ENCODE measurements at places on chromosomes 12 and 14.

- peak; percentile 70 for DNase-seq
These were observed 5.6 kb downstream of the CHFR start for GRCh38 chr12:132881818-132882217.

GRCh38 chr12:64491718-64492117, 39.8 kb downstream of the TBK1 start:
- DNase-seq, result no peak

- DNase-seq, result no peak
These were observed 106.4 kb upstream of the TMCC3 start for GRCh38 chr12:94756789-94757188.

- DNase-seq, result no peak
These were observed 9.8 kb downstream of the NKX2-1 start for GRCh38 chr14:36510078-36510799.

DNA sequence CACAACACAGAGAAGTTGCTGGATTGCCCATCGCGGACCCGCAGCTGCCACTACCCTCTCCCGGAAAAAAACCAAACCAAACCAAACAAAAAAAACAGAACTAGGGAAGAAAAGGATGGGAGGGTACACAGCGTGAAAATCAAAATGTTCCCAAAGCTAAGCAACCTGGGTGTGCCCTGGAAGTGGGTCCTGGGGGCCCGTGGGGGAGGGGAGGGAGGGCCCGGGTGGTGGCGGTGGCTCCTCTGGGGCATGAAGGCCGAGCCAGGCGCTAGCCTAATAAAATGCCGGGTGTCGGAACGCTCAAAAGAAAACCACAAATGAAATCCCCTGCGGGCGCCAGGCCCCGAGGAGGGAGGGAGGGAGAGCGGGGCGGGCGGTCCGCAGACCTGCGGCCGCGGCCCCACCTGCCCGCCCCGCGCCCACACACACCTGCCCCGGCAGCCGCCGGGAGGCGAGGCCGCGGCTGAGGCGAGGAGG, 787 bp downstream of the HECTD4 start:
- DNase-seq, result peak; percentile 12

DNA sequence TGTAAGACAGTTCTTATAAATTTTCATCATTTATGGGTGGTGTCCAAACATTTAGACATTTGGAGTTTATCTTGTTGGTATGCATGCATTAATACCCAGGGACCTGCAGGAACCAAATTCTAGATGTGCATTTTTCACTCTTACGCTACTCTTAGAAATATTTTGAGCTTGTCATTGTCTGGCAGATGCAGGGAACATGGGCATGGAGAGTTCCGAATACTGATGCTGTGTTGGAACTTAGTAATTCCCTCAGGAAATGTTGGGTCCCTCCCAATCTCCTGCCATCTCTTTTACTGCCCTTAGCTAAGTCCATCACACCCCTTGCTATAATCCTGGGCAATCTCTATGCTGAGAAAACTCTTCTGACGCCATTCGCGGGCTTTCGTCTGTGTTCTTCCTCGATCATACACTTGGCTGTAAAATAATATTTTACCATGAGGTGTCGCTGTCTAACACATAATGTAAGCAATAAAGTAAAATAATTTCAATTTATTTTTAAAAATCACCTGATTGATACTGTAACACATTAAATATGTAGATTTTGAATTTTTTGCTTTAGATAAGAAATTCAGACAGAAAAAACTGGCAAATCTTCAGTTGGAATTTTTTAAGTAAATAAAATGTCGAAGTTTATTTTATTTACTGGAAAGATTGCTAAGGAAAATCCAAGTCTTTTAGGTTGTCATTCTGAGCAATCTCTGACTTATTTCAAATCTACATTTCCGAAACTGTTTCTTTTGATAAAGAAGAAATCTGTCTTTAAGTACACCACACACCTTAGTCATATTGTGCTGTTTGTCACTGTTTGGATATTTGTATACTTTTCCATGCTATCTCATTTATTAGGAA, 304.1 kb upstream of the SSTR1 start:
- DNase-seq, result peak; percentile 52

GRCh38 chr12:98275131-98275475, 240.3 kb upstream of the TMPO start:
- DNase-seq, result no peak

GRCh38 chr14:55117803-55118441, 11.1 kb upstream of the LGALS3 start:
- peak; percentile 29 for DNase-seq

- DNase-seq, result no peak
These were observed 128.1 kb downstream of the PPM1H start for GRCh38 chr12:62806893-62807292.

- DNase-seq, result no peak
These were observed 3.7 kb downstream of the GPR132 start for GRCh38 chr14:105061428-105062047.

DNA sequence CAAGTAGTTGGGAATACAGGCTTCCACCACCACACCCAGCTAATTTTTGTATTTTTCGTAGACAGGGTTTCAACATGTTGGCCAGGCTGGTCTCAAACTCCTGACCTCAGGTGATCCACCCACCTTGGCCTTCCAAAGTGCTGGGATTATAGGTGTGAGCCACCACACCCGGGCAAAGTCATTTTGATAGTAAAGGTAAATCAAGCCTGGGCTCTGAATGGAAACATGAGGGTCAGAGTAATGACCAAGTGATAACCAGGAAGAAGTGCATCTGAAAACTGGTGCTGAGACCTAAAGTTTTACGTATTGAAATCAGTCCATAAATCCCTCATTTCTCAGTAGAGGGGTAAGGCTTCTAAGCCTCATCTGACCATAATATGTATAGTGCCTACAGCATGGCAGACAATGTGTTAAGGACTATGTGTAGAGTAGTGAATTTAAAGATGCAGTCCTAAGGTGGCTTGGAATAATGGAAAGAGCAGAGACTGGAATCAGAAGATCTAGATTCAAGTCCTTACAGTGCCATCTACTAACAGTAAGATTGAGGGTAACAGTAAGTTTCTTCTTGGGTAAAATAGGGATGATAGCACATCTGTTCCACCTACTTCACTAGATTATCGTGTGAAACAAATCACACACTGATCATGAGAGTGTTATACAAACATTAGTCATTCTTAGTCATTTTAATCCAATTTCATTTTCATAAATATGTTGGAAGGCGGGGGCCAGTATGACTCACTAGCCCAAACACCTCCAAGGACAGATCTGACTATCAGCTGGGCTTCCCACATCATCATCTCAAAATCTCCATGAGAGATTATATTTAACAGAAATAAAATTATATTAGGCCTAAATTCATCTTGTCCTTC, 11.2 kb downstream of the MAP4K5 start:
- DNase-seq, result peak; percentile 53

GRCh38 chr12:95848575-95849388, 10.0 kb upstream of the SNRPF start:
- peak; percentile 69 for DNase-seq

- DNase-seq, result no peak
These were observed 153.4 kb upstream of the PELI2 start for GRCh38 chr14:55964821-55965220.

DNA sequence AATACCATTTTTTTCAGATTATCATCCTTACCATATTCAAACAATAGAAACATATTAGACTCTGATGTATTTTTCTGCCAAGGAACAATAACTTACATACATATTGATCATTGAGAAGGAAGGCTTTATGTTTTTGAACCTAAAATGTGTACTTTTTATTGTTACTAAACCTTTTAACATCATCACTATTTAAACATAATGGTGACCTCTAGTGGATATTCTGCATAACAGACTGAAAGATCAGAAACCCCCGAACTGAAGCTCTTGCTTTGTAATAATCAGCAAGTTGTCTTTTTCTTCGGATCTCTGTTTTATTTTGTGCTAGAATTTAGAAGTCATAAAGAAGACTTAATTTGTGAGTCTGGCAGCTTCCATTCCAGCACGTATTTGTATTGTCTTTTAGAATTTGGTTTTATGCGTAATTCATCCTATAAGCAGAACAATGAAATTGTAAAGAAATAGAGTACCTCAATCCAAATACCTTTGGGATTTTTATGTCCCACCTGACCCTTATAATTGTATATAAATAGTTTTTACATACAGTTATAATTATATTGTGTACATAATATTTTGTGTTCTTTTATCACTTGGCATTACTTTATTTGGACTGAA, 125.9 kb upstream of the ATF1 start:
- DNase-seq, result peak; percentile 67

- no peak for DNase-seq
These were observed 23.3 kb upstream of the GYS2 start for GRCh38 chr12:21627924-21628323.

DNA sequence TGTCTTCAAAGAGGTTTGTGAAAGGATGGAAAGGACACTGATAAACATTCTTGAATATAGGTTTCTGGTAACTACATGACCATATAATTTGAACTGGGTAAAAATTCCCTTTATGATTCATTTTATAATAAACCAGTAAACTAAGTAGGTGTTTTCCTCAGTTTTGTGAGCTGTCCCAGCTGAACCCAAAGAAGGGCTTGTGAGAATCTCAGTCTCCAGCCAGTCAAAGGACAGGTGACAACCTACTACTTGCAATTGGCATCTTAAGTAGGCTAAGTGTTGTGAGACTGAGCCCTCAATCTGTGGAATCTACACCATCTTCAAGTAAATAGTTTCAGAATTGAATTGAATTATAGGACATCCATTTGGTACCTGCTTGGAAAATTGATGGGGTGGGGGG, 75.2 kb downstream of the MYF5 start:
- DNase-seq, result no peak

DNA sequence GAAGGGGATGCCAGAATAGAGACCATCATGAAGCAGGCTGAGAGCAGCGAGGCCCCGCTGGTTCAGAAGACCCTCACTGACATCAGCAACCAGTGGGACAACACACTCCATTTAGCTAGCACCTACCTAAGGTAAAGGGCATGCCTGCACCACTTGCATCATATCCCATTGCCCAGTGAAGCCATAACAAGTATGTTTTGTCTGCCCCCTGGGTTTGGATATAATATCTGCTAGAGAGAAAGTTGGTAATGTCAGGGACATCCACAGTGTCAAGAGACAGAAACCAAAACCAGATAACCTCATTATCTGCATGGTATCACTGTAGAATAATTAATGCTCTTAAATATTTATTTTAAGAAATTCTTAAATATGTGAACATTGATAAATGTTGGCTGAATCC, 173.8 kb downstream of the SYNE2 start:
- no peak for DNase-seq

DNA sequence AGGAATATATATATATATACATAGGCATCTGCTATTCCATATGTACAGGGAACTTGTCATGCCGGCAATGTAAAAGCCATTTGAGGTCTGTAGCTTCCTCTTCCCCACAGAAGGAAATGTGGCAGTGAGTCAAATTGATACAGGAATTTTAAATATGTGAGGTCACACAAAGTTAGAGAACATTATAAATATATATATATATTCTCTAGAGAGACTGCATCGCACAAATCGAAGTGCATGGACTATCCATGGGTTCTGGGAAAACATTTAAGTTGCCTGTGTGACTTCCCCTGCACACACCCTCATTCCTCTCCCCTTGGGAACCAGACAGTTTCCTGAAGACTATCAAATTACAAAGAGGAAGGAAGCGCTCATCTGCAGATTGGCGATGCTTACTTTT, 100.9 kb upstream of the CCDC91 start:
- peak; percentile 55 for DNase-seq

- DNase-seq, result no peak
These were observed 51.4 kb downstream of the FGD4 start for GRCh38 chr12:32450768-32451167.

DNA sequence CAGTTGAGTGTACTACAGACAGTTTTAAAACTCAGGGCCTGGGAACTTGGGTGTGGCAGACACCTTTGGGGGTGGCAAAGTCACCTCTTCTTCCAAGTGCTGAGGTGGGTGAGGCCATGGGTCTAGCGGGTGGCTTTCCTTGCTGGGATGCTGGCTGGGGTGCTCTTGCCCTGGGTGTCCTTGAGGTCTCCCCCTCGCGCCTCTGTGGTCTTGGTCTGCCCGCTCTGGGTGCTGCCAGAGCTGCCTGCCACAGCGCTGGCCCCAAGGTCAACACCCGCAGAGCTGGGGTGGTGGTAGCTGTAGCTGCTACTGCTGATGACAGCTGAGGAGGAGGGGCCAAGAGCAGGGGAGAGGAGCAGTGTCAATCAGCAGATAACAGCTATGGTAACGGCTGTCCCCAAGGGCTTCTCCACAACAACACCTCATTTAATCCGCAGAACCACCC, 6.8 kb downstream of the KRT74 start:
- no peak for DNase-seq

- no peak for DNase-seq
These were observed 797.4 kb downstream of the RPS29 start for GRCh38 chr14:48788771-48789170.

DNA sequence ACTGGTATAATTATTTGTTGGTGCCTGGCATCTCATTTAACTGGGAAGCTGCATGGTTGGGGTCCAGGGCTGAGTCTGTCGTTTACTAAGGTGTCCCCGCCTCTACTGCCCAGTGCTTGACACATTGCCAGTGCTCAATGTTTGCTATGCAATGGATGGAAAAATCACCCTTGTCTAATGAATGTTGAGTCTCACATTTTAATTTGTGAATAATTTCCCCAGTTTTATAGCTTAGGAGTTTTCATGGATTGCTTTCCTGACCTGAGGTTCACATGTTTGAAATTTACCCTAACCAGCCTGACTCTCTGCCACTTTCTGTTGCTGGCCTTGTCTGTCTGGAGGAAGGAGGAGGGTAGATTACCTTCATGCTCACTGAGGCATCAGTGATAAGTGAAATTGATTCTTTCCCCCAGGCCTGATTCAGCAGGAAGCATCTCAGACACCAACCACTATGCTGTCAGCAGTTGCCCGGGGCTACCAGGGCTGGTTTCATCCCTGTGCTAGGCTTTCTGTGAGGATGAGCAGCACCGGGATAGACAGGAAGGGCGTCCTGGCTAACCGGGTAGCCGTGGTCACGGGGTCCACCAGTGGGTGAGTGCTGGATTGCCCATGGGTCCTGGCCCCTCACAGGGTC, 2.4 kb downstream of the DHRS2 start:
- no peak for DNase-seq

DNA sequence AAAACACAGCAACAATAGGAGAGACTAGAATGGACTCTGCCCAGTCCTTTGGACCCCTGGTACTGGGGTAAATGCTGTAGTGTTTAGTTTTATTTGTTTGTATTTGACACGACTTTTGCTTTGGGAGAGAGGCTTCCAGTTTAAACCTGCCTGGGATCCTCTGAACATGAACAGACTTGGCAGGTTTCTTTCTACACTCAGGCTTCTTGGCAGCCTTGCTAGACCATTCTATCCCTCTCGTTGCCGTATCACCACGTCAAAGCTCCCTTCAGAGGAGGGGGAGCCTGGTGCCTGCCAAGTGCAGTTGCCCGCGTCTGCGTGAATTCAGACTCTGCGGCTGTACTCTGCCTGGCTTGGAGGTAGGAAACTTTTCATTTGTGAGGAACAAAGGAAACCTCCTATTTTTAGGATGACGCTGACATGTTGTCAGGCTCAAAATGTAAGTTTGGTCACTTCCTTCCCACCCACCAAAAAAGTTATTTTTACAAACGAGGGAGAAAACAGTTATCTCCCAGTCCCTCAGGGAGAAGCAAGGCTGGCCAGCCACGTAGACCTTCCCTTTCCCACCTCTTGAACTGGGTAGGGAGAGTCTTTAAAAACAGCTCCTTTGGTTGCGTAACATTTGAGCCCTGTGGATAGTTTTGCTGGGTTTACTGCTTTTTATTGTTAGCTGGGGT, 25.9 kb downstream of the CD9 start:
- peak; percentile 64 for DNase-seq

GRCh38 chr12:15575671-15576541, 213.3 kb downstream of the EPS8 start:
- no peak for DNase-seq
